ENCODE measurements at places on chromosomes 4 and X.

DNA sequence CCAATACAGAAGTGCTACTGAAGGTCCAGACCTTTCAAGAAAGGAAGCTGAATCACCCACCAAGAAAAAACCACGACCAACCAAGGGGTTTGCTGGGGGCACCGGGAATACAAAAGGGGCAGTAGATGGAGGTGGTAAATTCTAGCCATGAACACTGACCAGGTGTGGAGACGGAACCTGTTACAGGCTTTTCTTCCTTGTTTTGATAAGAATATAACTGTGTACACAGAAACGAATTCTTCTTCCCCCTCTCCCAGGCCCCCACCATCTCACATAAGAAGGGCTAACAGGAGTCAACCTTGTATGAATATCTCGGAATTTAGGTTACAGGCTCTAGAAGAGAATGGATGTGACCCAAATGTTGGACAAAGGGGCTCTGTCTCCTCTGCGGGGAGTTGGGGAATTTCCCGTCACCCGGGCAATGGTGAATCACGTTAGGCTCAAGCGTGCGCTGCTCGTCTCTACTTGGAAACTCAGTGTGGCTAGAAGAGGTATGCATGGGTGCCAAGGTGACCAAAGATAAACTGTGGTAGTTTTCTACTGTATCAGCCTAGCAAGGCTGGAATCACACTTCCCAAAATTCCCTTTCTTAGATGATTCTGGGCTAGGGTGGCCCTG, 87.0 kb downstream of the AFAP1 start:
- no peak for DNase-seq

DNA sequence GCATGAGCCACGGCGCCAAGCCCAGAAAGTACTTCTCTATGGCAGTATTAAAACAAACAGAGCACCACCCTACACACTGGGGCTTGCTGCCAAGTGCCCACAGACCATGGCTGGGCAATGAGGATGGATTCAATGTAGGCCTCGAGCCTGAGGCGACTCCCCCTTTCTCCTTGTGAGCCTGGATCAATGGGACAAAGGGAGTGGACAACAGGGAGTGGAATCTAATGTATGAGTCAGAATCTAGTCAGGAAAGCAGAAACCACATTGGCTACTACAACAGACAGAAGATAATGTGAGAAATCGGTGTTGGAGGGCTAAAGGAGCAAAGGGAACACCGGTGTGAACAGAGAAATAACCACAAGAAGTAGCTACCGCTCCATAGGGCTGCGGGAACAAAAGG, 37.7 kb upstream of the OCIAD2 start:
- DNase-seq = no peak

DNA sequence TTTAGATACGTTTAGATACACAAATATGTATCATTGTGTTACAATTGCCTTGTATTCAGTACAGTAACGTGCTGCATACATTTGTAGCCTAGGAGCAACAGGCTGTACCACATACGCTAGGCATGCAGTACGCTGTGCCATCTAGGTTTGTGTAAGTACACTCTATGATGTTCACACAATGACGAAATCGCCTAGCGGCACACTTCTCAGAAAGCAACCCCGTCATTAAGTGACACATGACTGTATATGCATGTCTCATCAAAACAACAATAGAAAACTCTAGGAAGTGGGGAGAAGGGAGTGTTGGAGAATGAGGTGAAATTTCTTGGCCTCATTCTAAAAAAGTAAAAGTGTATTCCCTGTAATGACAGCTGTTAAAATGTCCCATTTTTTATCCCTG, 32.7 kb downstream of the CCDC149 start:
- no peak for DNase-seq

- no peak for DNase-seq
These were observed at the start of gene SASH3 for GRCh38 chrX:129779747-129780146. Gene SASH3 (plus strand): TSS chrX:129779949. CDS start chrX:129780098, 149 bp downstream.

DNA sequence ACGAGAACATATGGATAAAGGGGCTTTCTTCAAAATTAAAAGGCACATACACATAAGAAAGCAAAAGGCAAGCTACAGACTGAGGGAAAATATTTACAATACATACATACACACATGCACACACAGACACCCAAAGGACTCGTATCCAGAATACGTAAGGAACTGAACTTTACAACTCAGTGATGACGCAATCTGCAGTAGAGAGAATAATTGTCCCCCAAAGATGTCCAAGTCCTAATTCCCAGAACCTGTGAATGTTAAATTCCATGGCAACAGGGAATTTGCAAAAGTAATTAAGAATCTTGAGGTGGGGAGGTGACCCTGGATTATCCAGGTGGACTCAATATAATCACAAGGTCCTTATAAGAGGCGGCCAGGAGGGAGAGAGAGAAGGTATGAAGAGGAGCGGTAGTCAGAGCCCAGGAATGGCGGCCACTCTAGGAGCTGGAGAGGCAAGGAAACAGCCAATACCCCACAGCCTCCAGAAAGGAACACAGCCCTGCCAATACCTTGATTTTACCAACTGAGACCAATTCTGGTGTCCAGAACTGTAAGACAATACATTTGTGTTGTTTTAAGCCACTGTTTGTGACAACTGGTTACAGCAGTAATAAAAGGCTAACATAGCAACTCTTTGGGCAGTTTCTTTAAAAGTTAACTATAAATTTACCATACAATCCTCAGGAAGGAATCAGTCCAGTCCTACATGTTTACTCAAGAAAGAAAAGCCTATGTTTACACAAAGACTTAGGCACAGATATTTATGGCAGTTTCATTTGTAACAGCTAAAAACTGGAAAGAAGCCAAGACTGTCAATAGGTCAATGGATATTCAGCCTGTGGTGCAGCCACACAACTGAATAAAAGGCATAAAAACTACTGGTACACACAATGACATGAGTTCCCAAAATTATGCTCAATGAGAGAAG, 27.3 kb upstream of the STS start:
- DNase-seq = no peak

DNA sequence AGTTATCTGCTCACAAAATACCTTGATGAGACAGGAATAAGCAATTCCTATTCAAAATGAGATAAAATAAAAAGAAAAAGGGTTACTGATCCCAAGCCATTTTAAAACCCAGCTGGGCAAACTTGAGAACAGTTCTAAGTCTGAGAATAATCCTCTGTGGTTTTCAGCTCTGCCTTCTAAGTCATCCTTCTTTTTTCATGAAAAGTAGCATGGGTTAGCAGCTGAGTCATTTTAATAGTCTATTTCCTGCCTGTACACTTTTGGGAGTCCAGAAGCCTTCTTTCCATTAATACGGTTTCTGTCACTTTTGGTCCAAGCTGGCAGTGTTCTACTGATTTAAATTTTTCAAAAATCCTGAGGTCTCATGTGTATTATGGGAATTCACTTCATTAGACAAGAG, 374.3 kb downstream of the IQCM start:
- no peak for DNase-seq

- no peak for DNase-seq
These were observed 1.3 kb downstream of the AMER1 start for GRCh38 chrX:64204252-64204651.

DNA sequence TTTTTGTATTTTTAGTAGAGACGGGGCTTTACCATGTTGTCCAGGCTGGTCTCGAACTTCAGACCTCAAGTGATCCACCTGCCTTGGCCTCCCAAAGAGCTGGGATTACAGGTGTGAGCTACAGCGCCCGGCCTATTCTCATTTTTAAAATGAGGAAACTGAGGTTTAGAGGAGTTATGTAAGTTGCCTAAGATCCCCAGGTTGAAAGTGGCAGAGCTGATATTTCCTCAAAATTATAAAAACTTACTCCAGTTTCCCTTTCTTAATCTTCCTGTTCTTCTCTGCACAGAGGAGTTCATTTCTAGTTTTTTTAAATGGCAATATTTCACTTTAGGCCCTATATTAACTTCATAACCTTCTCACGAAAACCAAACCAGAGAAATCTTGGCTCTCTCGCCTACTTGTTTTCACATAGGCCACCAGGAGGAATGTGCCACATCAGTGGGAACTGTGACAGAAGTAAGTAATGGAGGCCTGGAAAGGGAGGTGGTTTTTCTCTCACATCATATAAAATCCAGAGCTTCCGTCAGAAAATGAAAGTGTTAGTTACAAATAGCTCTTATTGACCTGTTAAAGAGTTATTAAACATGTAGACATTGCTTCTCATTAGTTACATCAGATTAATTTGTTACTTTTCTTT, 16.1 kb upstream of the RS1 start:
- DNase-seq = no peak

DNA sequence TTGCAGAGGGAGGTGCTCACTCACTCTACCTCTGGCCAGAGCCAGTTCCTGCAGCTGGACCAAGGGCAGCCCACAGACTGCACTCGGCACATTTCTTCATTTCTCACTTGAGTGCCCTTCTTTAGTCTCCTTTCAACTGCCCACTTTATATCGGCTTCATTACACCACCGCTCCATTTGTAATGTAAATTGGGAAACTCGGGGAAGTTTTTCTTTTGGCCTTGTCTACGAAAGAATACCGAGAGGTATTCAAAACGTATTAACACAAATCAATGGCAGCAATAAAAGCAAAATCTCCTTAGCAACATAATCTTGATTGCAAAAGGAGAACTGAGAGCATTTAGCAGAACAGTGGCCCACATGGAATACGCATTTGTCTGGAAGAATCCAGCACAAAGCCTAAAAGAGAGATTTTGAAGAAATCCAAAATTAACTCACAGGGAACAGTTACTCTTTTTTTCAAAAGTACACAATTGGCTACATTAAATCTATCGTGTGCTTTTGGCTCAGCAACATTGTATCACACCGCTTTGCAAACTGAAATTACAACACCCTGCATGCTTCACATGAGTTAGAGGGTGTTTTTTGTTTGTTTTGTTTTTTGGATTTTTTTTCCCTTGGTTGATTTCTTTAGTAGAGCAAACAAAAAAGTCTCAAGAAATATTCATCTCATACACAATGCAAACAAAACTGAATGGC, 62.6 kb downstream of the CHIC2 start:
- no peak for DNase-seq

DNA sequence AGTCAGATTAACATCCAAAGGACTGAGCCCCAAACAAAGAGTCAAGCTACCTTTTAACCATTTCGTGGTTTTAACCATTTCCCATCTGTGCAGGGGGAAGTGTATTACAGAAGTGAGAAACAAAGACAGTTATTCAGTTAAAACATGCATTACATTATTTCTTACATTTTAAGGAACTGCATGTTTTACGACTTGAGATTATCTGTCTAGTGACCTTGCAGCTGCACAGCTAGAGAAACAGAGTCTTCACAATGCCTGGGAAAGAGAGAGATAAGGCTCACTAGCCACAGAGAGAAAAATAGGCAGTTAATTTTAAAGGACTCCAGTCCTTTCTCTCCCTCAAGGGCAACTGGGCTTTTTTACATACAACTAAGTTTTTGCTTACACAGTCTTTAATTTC, 48.7 kb upstream of the KLHL4 start:
- no peak for DNase-seq

DNA sequence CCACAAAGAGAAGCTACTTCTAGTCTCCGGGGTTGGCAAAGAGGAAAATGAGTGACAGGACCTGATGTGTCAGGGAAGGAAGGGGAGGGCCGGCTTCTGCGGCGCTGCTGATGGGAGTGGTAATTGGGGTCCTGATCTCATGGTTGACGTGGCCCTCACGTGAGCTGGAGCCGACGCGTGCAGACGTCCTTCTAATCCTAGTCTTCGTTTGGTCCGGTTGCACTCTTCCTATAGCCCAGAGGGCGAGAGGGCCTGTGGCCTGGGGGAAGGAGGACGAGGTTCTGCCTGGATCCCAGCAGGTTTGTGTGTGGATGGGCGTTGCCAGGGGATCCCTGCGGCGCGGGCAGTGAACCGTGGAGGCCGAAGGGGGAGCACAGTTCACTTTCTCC, at the start of gene ARMCX1:
Gene ARMCX1, plus strand, starts transcription at position 186 of the 389 bp plus-strand sequence. CDS start 2,384 bp downstream, outside the sequence.
- DNase-seq = no peak

DNA sequence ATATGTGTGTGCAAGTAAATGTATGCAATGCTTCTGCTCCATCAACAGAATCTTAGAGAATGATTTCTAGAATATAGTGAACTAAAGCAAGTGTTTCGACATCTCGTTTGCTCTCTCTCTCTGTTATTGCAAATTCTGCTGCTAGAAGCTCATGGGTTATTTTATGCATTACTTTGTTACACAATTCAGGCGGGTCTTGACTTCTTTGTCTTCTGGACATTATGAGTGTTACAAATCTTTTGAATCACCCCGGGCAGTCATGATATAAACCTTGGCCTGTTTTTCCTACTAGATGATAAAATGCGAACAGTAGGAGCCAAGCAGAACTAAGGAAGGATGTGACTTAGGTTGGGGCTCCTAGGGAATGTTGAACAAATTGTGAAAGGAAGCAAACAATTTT, 166.4 kb upstream of the SFRP2 start:
- DNase-seq = no peak

- no peak for DNase-seq
These were observed 98.5 kb downstream of the DHRSX start for GRCh38 chrX:2402361-2402690.

Measured in activated CD4-positive, alpha-beta T cell treated with anti-CD3 and anti-CD28 coated beads, Interleukin-2, amount 50 U/mL, for 24 hours (primary cell).